Activated T-cell treated with anti-CD3 and anti-CD28 coated beads, Interleukin-2, amount 50 U/mL, for 1 hour (primary cell): ENCODE measurements at places on chromosomes 12 and 14.

DNA sequence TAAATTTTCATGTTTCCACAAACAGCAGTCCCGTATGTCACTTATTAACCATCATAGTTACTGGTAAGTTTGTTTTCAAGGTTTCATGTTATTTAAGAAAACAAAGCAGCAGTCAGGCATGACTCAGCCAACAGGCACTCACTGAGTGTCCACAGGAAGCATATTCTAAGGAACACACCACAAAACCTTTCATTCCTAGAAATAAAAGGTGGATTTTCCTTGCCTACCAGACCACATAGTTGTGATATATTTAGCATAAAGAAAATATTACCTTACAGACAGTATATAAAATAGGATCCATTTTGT is 143.3 kb upstream of the AVPR1A start:
- DNase-seq = no peak

GRCh38 chr12:114682785-114683708 is 928 bp downstream of the TBX3 start:
- no peak for DNase-seq

GRCh38 chr12:29282031-29282816 is 98.7 kb downstream of the ERGIC2 start:
- no peak for DNase-seq

DNA sequence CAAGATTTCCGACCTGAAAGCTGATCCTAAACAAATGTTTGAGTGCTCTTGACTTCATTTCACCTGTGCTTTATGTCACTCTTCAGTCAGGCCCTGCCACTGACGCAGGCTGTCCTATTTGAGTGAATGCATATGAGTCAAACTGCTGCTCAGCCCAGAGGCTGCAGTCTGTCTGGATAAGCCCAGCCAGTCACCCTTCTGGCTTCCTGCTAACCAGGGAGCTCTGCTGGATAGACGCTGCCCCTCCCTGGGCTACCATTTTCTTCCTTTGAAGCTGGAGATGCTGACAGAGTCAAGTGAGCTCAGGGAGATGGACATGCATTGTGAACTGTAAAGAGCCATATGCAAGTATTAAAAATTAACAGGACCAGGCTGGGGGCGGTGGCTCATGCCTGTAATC is 5.1 kb upstream of the TUNAR start:
- no peak for DNase-seq

DNA sequence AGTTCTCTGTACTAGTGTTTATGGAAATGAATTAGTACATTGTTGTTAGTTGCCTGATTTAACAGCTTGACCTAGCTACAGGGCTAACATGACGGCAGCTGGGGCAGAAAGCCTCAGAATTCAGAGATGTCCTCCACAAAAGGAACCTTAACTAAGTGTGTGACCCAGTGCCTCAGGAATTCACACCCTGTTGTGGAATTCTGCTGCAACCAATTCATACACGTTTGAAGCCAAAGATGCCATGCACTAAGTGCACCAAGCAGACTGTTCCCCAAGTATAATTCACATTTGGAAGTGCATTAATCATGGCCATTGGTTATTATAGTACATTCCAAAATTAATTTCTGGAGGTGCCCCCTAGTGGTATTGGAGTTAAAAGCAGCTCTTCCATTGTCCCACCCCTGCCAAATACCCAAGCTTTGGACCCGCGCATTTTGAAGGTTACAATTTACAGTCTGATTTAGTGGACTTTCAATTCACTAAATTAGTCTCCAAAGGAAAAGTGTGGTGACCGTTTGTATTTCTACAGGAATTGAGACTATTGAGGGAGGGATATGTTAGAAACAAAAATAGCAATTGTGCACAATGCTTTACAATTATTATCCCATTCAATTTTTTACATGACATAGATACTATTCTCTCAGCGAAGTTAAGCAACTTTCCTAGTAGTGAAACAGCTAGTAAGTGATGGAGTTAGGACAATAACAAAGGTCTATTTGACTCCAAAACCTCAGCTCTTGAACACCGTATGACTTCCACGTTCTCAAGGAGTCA is 85.9 kb downstream of the PAX9 start:
- no peak for DNase-seq

DNA sequence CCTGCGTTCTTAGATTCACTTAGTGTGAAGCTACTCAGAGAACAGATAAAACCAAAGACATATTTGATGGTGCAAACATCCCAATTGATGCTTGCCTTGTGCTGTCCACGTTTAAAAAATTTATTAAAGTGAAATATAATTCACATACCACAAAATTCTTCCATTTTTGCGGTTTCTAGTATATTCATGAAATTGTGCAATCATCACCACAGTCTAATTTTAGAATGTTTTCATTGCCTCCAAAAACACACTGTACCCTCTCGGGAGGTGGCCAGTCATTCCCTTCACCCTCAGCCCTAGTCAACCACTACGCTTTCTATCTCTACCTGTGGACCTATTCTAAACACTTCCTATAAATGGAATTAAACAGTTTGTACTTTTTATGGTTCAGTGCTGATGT is 1109.2 kb downstream of the FLRT2 start:
- no peak for DNase-seq

DNA sequence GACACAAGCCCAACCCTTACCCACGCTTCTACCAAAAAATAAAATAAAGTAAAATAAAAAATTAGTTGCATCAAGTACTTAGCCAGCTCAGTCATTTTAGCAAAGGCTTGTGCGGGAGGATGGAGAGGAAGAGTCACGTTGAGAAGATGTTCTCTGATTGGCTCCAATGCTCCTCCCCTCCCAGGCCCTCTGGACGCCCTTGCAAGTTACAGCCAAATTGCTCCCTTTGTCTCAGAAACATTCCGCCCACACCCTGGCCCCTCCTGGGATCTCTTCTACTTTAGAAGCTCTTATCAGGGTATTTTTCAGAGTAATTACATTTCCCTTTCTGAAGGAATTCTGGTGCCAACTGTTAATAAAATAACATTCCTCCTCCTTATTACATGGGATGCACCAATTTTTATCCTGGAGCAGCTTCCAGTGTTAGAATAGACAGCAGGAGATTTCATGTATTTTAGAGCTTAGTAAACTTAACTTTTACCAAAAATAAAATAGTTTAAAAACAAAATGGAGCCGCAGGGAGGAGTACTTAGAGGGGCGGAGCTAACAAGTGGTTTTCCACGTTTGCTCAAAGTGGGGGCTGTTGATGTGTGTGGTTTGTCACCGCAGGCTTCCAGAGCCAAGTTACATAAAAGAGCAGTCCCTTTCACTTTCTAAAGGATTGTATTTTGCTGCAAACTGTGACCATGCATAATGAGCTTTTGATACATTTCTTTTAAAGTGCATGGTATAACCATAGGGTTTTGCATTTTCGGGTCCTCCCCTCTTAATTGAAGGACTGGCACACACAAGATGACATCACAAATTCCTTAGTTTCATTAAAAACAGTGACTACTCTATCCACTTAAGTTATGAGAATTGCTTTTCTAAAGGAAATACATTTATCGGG is 71.7 kb upstream of the RAP1B start:
- DNase-seq = peak; percentile 32

- no peak for DNase-seq
Measured at GRCh38 chr12:82723093-82723492, 36.4 kb downstream of the TMTC2 start.

DNA sequence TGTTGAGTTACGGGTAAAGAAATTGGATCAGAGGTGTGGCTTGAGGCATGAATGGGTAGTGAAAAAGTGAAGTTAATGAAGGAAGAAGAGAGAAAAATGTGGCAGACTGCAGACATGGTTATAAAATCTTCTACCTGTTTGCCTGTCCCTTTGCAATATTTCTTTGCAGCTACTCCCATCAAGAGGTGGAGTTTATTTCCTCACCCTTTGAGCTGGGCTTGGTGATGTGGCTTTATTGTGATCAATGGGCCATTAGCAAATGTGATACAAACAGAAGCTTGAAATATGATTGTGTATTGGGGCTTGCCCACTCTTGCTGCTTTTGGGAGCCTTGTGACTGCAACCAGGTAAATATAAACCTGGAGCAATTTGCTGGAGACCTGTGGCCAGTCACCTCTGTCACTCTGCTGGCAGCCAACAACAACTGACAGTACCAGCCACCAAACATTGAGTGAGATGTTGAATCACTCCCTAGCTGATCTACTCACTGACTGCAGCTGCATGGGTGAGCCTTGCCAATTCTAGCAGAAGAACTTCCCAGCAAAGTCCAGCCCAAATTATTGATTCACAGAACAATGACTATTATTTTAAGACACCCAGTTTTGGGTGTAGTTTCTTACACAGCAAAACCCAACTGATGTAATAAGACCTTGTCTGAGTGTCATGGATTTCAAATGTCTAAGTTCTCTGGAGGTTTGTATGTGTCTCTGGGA is 151.0 kb upstream of the ATP2B1 start:
- no peak for DNase-seq

GRCh38 chr14:73567951-73568885 is 795 bp upstream of the ACOT2 start:
- DNase-seq = no peak

- DNase-seq = no peak
Measured at GRCh38 chr14:104102282-104102914, 16.9 kb downstream of the ASPG start.

DNA sequence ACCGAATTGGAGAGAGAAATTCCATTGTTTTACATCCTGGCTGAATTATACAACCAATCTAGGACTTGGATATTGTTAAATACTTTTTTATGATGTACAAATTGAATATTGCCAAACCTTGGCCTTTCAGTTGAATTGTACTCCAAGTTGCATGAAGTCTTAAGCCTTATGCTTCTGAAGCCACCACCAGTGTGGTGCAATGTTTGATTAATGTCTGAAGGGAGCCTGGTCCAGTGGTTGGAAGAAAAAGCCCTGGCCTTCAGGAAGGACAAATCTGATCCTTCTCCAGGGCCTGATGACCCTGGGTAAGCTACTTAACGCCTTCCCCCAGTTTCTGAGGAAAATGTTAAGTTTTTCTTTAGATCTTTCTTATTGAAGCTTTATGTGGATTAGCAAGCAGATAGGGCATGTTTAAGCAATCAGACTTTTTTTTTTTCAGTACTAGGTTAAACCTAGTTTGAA is 72.0 kb downstream of the PAPOLA start:
- DNase-seq = no peak

- no peak for DNase-seq
Measured at GRCh38 chr12:67826946-67827720, 162.1 kb upstream of the IFNG-AS1 start.

DNA sequence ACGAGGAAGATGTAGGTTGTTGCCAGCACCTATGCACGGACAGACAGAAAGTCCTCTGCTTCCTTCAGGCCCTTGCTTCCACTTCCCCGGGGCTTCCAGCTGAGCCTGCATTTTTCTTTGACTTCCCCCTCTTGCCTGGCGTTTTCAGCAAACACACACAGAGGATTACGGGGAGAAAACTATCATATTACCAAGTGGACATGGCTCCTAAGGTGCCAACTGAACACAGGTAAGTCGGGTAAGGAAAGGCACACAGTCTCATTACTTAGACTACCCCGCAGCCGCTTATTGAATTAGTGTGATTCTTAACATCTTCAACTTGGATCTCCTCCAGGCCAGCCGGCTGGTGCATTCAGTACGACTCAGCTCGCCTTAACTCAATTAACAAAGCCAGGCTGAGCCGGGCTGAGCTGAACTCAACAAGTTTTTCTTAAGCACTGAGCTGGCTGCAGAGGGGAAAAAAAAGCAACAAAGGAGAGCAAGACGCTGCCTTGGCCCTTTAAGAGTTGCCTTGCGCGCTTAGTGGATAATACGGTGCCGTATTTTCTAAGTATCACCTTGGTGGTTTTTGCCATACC is 19.2 kb upstream of the MAP1LC3B2 start:
- no peak for DNase-seq

DNA sequence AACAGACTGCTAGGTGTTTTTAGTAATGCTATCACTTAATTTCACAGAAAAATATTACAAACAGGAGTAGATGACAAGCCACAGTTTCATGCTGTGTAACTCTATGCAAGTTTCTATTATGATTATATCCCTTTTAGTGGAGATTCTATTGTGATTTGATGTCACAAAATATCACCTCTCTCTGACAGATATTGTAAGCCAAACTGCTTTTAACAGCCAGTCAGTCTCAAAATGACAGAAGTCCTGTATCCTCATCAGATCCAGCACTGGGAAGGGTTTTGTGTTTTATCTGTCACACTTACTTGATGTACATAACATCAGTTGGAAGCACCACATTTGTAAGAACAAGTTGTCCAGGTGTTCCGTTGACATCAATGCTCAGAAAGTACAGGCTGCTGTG is 164.8 kb downstream of the DERA start:
- no peak for DNase-seq

- no peak for DNase-seq
Measured at GRCh38 chr12:50401500-50402081, 906 bp downstream of the LARP4 start.

DNA sequence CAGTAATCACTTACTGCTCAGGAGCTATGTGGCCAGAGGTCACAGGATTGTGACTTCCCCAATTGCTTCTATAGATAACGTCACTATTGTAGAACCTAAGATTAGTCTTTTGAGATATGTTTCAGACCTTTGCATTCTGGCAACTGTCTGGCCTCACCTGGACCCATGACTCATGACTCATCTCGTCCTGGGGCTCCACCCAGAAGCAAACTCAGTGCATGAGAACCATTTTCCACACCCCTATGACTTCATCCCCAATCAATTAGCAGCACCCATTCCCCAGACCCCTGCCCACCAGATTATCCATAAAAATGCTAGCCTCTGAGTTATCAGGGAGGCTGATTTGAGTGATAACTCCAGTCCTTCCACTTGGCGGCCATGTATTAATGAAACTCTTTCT is 186.9 kb downstream of the EMP1 start:
- DNase-seq = no peak

- no peak for DNase-seq
Measured at GRCh38 chr14:92496191-92496857, 17.3 kb upstream of the RIN3 start.

DNA sequence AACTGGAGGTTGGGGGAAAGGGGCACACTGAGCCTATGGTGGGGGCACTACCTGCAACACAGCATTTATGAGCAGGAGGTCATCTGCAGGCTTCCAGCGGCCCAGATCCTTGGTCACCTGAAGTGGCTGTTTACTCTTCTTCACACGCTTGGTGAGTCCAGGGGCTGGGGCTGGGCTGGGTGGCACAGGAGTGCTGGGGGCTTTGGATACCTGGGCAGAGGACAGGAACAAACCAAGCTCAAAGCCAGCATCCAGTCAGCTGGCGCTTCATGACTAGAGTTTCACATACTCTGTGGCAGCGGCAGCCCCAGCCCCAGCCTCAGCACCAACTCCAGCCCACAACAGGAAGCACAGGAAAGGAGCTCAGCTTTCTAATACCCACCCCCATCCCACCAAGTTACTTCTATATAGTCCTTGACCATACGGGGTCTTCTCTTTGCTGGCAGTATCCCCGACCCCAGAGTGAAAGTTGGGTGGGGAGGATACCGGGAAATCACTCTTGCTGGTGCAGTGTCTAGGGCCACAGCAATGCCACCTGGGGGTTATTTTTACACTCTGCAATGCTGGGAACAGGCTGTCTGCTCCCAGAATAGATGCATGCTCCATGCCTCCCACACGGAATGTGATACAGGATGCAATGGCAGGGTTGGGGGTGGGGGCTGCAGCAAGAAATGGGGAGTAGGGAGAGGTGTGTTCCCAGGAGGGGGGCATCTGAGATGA is 3.1 kb downstream of the MCRS1 start:
- DNase-seq = no peak

GRCh38 chr14:72589652-72590051 is 304.2 kb downstream of the DPF3 start:
- DNase-seq = no peak

- no peak for DNase-seq
Measured at GRCh38 chr12:128387811-128388422, 120.9 kb downstream of the TMEM132C start.

GRCh38 chr12:44507461-44507860 is 368.7 kb downstream of the NELL2 start:
- DNase-seq = no peak
